ENCODE measurements at places on chromosomes 3 and 15. TPM values are rescaled to one million over a fixed set of nuclear protein-coding genes. Genes with fewer than 3 reads are reported as not detected.

Gene CLPX
- 52.1 TPM for total RNA-seq

DNA sequence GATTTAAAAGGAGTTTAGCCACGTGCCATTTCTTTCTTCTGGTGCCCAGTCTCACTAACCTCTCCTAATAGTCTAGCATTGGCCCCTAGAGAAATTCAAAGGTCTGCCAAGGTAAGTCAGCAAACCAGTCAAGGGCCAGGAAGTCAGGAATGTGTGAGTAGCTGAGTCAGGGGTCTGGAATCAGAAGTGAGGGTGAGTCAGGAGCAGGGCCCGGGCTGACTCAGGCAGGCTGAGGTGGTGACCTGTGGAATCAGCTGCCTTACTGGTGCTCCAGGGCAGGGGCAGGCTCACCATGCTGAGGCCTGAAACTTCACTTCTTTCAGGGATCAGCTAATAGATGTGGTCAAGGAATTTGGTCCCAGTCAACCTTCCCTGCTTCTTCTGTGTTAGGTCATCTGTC lies 105.8 kb upstream of the MYZAP start:
- DNase-seq = no peak
- no peak overlapping the region for H3K4me3 ChIP-seq
- peaks cover 30% of the 10 kb centered on the region for H3K36me3 ChIP-seq
- peaks cover 16% of the 10 kb centered on the region for H3K4me1 ChIP-seq
- H3K27ac ChIP-seq = peak overlapping the region; percentile 73

Gene RARRES1
- 3.3 TPM for total RNA-seq

GRCh38 chr3:109059264-109059663 lies 58.7 kb downstream of the MORC1 start:
- H3K27ac ChIP-seq = no peak overlapping the region
- H3K4me1 ChIP-seq = peaks cover 7% of the 10 kb centered on the region
- H3K27me3 ChIP-seq = peaks cover 6% of the 10 kb centered on the region
- no peak for DNase-seq

DNA sequence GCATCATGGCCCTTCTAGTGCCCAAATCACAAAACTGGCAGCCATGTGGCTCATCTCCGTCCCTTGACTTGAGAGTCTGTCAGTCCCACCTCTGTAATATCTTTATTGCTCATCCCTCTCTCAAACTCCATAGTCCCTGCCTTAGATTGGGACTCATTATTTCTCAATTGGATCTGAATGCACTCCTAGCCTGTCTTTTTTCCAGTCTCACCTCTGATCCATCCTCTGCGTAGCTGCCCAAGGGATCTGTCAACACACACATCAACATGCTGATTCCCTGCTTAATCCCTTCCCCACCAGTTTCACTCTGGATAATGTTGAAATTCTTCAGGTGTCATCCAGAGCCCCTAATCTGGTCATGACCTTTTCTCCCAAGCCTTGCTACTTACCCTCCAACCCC lies 39.3 kb downstream of the NMNAT3 start:
- H3K27me3 ChIP-seq = no peaks in the 10 kb centered on the region
- no peak for DNase-seq
- H3K36me3 ChIP-seq = no peaks in the 10 kb centered on the region
- H3K27ac ChIP-seq = no peak overlapping the region
- H3K4me1 ChIP-seq = no peaks in the 10 kb centered on the region

GRCh38 chr15:90675464-90675863 lies 41.7 kb upstream of the BLM start:
- no peak overlapping the region for H3K27ac ChIP-seq
- no peak for DNase-seq
- H3K4me1 ChIP-seq = no peaks in the 10 kb centered on the region
- no peak overlapping the region for H3K4me3 ChIP-seq
- peaks cover 9% of the 10 kb centered on the region for H3K27me3 ChIP-seq
- H3K36me3 ChIP-seq = peaks cover 6% of the 10 kb centered on the region

Gene HIGD2B
- not detected for total RNA-seq

GRCh38 chr3:5666455-5666854 lies 478.9 kb downstream of the EDEM1 start:
- H3K27ac ChIP-seq = no peak overlapping the region
- peaks cover 1% of the 10 kb centered on the region for H3K36me3 ChIP-seq
- H3K4me3 ChIP-seq = no peak overlapping the region
- no peak for DNase-seq
- no peaks in the 10 kb centered on the region for H3K27me3 ChIP-seq

Gene LYZL4
- not detected for total RNA-seq

DNA sequence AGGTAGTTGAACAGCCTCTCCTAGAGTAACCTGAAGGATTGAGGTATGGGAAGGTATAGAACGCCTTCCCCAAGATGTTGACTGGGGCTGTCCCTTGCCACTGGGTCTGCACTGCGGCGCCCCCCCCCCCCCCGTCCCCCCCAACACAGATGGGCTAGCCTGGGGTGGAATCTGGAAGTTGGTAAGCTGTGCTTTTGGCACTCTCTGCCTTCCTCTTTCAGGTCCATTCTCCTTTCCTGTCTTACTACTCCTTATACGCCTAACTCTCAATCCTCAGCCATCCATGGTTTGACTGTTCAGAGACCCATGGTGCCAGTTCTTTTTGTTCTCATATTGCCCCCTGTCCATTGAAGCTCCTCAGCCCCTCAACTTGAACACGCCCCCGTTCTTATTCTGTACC lies 42.8 kb downstream of the MAP2K1 start:
- no peak overlapping the region for H3K27ac ChIP-seq
- DNase-seq = no peak
- H3K4me1 ChIP-seq = peaks cover 13% of the 10 kb centered on the region
- H3K4me3 ChIP-seq = no peak overlapping the region
- no peaks in the 10 kb centered on the region for H3K27me3 ChIP-seq

Gene RETNLB
- not detected for total RNA-seq

DNA sequence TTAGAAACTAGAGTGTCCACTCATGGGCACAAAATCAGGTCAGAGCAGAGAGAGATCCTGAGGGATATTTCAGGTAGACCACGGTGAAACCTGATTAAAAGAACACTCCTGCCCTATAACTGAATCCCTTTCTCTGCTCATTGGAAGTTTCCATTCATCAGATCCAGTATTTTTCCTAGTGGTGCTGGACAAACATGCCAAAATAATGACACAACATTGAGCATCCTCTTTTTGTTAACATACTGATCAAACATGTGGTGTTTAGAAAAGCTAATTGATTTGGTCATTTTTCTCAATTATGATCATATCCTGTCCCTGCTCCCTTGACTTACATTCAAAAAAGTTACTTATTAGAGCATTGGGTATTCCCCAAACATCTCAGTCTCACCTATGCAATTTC lies 27.2 kb downstream of the PTX3 start:
- no peaks in the 10 kb centered on the region for H3K36me3 ChIP-seq
- no peak overlapping the region for H3K27ac ChIP-seq
- no peak for DNase-seq
- no peaks in the 10 kb centered on the region for H3K27me3 ChIP-seq
- no peak overlapping the region for H3K4me3 ChIP-seq

Gene TYRO3
- 106 TPM for total RNA-seq

Gene COL6A6
- 0.12 TPM for total RNA-seq

Gene ZPLD1
- not detected for total RNA-seq

- H3K4me1 ChIP-seq = peaks cover 3% of the 10 kb centered on the region
- DNase-seq = no peak
- no peaks in the 10 kb centered on the region for H3K27me3 ChIP-seq
- peaks cover 6% of the 10 kb centered on the region for H3K36me3 ChIP-seq
- H3K27ac ChIP-seq = no peak overlapping the region
- H3K4me3 ChIP-seq = no peak overlapping the region
Observed at GRCh38 chr15:92425578-92426225, 32.0 kb downstream of the ST8SIA2 start.

Gene GLDN
- 0.18 TPM for total RNA-seq

Gene XCR1
- total RNA-seq = not detected

GRCh38 chr3:5809586-5810246 lies 622.2 kb downstream of the EDEM1 start:
- H3K27me3 ChIP-seq = peaks cover 4% of the 10 kb centered on the region
- no peak for DNase-seq
- peaks cover 3% of the 10 kb centered on the region for H3K4me1 ChIP-seq
- H3K4me3 ChIP-seq = no peak overlapping the region
- H3K36me3 ChIP-seq = no peaks in the 10 kb centered on the region

GRCh38 chr3:43770426-43771103 lies 79.8 kb downstream of the ABHD5 start:
- H3K4me1 ChIP-seq = peaks cover 2% of the 10 kb centered on the region
- no peak for DNase-seq
- no peak overlapping the region for H3K4me3 ChIP-seq
- peaks cover 32% of the 10 kb centered on the region for H3K27me3 ChIP-seq

- no peak overlapping the region for H3K4me3 ChIP-seq
- no peak overlapping the region for H3K27ac ChIP-seq
- H3K4me1 ChIP-seq = peaks cover 6% of the 10 kb centered on the region
- DNase-seq = no peak
Observed at GRCh38 chr3:62281726-62282125, 91.6 kb downstream of the FEZF2 start.

GRCh38 chr3:65342084-65342683 lies 654.4 kb upstream of the ADAMTS9 start:
- H3K36me3 ChIP-seq = no peaks in the 10 kb centered on the region
- peak; percentile 32 for DNase-seq
- peaks cover 9% of the 10 kb centered on the region for H3K27me3 ChIP-seq
- H3K27ac ChIP-seq = no peak overlapping the region
- no peak overlapping the region for H3K4me3 ChIP-seq
